Fibroblast of skin of abdomen (primary cell): ENCODE measurements at places on chromosomes 2 and 18.

- DNase-seq, result no peak
Measured at GRCh38 chr2:117360586-117360985, 453.9 kb upstream of the DDX18 start.

- DNase-seq, result peak; percentile 50
Measured at GRCh38 chr2:17757321-17757720, 3.4 kb downstream of the GEN1 start.

DNA sequence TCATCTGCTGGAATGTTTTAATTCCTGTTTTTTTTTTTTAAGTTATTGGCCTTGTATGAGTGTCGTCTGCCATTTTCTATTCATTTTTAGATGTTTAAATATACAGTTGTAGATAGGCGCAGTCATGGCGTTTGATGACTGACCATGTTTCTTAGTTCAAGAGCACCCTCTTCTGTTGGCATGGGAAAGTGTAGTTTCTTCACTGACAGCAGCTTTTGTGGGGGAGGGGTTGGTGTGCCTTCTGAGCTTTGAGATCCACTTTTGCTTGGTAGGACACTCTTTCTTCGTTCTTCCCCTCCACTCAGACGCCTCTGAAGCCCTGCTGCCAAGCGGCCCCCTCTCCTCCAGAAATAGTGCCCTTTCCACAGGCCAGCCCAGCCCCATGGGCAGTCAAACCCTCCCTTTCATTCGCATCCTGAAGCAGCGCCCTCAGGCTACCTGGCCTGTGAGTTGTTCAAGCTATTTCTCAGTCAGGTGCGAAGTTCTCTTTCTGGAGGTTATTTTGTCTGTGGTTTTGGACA is 492.0 kb downstream of the TNS1 start:
- DNase-seq, result peak; percentile 90

DNA sequence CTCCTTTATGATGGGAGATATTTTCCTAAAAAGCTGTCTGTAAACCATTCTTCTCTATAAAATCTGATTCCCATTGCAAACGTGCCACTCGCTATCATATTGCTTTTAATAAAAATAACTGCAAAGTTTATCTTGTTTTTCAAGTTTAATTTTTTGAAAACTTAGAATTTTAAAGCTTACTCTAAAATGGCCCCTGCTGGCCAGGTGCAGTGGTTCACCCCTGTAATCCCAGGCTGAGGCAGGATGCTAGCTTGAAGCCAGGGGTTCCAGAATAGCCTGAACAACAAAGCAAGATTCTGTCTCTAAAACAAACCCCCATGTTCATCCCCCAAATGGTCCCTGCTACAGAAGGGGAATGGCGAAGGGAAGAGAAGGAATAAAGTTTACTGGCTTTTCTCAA is 25.6 kb downstream of the CNRIP1 start:
- DNase-seq, result no peak

GRCh38 chr18:3966246-3966641 is 488.9 kb downstream of the DLGAP1 start:
- DNase-seq, result no peak

- no peak for DNase-seq
Measured at GRCh38 chr2:230972046-230972445, 23.9 kb upstream of the SPATA3 start.

- DNase-seq, result no peak
Measured at GRCh38 chr2:25285265-25286024, 56.3 kb downstream of the DNMT3A start.

DNA sequence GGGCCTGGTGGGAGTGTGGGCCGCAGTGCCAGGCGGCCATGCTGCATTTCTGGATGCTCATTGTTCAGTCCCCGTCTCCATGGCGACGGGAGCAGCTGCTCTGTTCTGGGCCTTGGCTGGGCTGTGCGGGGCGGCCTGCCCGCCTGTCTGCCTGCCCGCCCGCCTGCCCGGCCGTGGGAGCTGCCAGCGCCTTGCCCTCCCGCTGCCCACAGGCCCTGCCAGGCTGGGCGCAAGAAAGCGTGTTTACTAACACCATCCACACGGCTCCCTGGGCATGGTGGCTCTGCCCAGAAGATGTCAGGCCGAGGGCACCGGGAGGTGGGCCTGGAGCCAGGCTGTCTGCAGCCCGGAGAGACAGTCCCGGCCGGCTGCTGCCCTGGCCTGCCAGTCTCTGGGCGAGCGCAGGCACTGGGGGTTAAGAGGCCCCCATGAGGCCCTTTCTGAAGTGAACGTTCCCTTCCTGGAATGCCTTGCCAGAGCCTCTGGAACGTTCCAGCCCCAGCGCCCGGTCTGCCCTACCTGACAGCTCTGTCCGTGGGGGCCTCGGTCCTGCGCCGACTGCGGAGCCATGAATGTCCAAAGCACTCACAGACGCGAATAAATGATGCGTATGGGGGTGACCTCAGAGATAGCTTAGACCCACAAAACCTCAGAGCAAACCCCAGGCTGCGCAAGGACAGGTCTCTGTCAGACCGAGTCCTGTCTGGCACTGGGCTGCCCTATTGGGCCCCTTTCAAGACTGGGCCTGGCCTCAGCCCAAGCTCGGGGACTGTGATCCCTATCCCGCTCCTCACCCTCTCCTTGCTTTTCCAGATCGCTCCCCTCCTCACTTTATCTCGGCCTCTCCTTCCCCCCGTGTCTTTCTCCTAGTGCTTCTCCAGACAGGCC is 44.3 kb downstream of the MYCN start:
- no peak for DNase-seq

GRCh38 chr2:104606056-104606455 is 247.9 kb upstream of the POU3F3 start:
- DNase-seq, result peak; percentile 12

GRCh38 chr2:65799141-65799854 is 366.9 kb upstream of the SPRED2 start:
- DNase-seq, result no peak

DNA sequence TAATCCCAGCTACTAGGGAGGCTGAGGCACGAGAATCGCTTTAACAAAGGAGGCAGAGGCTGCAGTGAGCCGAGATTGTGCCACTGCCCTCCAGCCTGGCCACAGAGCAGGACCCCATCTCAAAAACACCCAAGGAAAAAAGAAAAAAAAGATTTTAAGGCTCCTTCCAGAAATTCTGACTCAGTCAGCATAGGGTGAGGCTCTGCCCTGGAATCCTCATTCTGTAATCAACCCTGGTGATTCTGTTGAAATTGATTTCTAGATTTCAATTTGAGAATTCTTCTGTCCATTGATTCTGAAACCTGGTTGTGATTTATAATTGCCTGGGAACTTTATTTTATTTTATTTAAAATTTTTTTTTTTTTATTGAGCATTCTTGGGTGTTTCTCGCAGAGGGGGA is 27.1 kb upstream of the VPS4B start:
- DNase-seq, result no peak

DNA sequence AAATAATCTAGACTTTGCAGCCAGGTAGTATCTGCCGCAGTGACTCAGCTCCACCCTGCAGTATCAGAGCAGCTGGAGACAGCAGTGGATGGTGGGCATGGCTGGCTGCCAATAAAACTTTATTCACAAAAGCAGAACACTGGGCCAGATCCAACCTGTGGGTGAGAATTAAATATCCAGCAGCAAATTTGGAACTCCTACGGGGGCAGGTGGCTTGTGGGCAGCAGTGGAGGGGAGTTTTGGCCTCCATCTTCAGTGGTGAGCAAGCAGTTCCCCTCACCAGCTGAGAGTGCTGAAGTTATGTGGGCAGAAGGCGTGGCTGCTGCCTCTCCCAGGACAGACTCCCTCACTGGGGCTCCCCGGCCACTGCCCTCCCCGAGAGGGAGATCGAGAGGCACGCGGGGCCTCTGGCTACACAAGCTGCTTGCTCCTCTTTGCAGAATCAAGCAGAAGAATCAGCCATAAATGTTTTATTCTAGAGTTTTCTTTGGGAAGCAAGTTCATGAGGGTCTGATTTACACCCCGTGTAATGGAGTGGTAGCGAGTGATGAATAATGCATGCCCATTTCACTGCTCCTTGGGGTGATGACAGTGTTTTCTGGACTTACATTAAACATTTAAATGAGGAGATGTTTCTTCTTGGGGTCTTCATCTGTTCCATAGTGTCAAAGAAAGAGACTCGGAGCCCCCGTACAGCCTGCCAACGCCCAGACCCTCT is 204.3 kb downstream of the SEPTIN10 start:
- no peak for DNase-seq
